LNCaP clone FGC (cell line): ENCODE measurements at places on chromosomes 12 and 14.

- no peak for DNase-seq
Measured at GRCh38 chr12:122726080-122726558, 4.5 kb downstream of the HCAR1 start.

- no peak for DNase-seq
Measured at GRCh38 chr14:103716091-103716801, 636 bp downstream of the ZFYVE21 start.

DNA sequence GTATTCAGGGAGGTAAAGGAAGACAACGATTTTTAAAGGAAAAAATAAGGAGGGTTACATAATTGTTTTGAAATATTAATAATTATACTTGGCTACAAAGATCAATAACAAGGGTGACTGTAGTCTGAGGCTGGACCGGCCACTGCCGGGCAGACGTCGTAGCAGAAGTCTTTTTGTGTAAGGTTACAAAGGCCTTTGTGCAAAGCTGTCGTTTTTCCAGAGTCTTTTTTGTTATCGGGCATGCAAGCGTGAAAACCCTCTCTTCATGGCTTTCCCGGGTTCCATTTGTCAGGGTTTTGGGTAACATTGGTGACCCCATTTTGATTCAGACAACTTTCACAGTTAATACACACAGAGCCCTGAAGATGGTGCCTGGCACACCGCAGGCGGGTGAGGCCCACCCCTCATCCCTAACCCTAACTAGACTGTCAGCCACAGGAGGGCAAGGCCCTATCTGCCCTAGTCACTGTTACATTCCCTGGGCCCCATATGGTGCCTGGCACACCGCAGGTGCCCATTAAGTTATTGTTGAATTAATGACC is 31.3 kb downstream of the RILPL1 start:
- DNase-seq = no peak

GRCh38 chr14:102574281-102575159 is 17.9 kb upstream of the RCOR1 start:
- no peak for DNase-seq

- peak; percentile 56 for DNase-seq
Measured at GRCh38 chr12:102740141-102740955, 176.7 kb downstream of the PAH start.

DNA sequence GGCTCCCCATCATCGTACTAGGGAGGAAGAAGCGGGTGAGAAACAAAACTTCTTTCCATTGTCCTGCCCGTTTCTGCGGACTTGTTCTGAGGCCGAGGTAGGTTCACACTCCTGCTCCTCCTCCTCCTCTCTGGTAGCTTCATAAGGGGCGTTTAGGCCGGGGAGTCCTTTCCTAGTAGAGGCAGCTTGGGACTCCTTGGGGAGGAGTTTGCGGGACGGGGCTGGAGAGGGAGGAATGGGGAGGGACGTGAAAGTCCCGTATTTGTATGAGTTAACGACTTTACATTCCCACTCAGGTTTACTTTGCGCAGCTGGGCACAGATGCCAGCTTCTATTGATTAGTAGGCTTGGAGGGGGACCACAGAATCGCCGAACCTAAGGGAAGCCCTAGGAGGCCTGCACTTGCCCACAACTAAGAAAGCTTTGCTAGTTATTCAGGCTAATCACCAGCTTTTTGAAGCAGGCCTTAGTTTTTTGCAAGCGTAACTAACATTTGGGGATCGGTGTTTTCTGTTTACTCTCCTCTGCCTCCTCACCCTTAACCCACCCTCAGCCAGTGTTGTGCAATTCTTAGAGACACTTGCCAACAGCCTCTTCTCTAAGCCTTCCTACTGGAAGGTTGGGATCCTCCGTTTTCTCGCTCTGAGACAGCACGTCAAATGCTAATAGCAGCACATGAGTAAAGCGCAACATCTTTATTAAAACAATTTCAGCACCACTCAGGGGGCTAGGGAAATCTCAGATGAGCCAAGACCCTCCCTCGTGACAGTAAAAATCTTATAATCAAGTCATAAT is 499 bp downstream of the RNASE4 start:
- DNase-seq = no peak

DNA sequence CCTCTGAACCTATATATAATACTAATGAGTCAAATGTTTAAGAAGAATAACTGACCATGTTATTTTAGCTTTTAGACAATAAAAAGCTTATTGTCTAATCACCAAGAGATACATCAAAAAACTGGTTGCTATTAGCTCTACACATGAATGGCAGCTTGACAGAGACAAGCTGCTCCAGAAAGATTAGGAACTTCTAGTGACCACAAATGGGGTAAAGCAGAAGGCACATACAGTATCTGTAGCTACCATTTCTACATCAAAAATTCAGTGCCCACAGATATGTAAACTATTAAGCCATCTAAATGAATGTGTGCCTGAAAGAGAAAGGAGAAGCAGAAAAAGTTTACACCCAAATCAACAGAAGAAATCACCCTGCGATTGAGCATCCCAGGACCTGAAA is 2.4 kb downstream of the AREL1 start:
- DNase-seq = no peak

DNA sequence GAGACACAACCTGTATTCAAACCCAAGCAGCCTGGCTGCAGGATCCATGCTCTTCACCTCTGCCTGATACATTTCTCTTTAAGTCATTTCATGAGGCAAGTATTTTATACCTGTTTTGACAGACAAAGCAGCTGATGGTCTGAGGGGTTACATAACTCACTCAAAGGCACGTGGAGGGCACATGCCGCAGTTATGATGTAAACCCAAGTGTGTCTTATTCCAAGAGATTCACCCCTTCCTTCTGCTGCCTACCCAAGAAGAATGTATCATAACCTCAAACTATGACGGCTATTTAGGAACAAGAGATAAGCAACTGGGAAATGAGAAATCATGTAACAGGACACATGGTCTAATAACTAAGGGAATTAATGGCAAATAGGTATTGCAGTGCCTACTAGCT is 329.8 kb upstream of the TMPO start:
- DNase-seq = no peak

DNA sequence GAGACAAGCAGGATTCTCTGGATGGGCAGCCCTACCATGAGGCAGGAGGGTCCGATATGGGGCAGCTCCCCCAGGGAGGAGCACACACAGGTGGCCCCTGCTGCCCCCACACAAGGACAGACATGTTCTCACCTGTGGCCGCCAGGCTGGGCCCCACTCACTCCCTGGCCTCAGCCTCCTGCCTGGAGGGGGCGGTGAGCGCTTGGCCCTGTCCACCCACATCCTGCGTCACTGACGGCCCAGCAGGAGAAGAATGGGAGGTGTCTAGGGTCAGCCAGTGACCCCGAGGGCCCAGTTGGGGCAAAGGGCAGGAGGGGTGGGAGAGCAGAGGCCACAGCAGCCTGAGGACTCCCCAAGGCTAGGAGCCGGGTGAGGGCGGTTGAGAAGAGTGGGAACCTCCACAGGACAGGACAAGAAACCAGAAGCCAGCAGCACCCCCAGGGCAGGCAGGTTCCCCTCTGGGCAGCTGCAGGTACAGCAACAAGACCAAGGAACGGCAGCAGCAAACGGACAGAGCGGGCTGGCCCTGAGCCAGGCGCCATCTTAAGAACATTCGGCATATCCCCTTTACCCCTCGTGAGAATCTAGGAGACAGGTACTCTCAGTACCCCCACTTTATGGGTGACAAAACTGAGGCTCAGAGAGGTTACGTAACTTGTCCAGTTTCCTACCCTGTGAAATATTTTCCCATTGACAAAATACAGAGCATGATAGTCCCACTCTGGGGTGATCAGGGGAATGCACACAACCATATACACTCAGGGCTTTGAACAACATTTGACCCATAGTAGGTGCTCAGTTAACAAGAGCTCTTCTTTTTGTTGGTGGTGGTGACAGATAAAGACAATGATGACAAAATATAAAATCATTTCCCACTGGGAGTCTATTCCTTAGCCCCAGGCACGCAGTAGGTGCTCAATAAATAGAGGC is 74.3 kb downstream of the NCOR2 start:
- no peak for DNase-seq

DNA sequence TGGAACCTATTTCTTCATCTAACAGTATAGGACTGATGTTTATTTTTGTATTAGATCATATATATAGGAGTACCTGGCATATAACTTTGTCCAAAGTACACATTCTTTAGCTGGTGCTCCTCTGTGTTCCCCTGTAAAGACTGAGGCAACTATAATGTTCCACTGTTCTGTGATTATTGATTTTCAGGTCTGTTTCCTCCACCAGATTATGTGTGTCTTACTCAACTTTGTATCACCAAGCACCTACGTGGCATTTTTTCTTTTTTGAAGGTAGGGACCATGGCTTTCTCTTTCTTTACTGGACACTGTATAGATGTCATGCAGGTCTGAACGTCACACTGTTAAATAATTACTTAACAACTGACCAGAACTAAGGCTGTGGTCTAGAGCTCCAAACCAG is 29.3 kb downstream of the BICD1 start:
- peak; percentile 52 for DNase-seq

DNA sequence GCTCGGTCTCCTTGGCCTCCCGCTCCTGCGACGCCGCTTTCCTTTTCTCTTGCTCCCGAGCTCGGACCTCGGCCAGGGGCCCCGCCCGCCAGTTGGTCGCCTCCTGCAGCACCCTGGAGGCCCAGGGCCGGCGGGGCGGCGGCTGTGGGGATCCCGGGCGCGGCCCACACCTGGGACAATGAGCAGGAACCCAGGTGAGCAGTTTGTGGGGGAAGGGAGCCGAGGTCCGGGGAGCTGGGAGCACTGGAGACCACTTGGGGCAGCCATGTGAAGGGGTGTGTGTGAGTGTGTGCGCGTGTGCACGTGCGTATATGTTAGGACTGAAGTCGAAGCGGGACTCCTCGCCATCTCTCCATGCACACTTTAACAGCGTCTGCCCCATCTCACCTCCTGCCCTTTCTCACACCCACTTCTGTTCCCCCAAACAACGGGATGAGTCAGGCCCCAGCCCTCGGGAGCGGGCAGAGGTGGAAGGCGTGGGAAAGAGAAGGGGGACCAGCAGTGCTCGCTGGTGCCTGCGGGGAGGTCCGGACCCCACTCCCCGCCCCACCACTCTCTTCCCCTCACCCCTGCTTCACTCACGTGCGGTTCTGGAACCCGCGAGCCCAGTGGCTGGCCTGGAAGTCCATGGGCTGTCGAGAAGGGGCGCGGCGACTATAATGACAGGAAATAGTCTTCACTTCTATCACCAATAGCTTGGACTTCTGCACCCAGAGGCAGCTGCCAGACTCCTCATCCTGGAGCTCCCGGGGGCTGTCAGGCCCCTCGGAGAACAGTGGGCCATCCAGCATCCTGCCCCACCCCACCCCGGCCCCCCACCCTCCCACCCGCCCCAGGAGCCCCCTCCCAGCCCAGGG is 450 bp downstream of the DDN start:
- DNase-seq = no peak

- no peak for DNase-seq
Measured at GRCh38 chr12:59383079-59383822, 212.6 kb upstream of the SLC16A7 start.

GRCh38 chr14:81537193-81537592 is 3.5 kb upstream of the SEL1L start:
- peak; percentile 67 for DNase-seq

- DNase-seq = no peak
Measured at GRCh38 chr14:23548351-23549318, 2.9 kb downstream of the ZFHX2 start.

GRCh38 chr14:72796935-72797334 is 97.0 kb downstream of the DPF3 start:
- DNase-seq = no peak

- no peak for DNase-seq
Measured at GRCh38 chr12:118377884-118378470, 1.6 kb downstream of the SUDS3 start.
